ENCODE measurements at places on chromosomes 5 and 9.

- DNase-seq: no peak
These were observed 2.2 kb upstream of the ZNF366 start for GRCh38 chr5:72509401-72509800.

GRCh38 chr9:133188006-133188842 is 20.8 kb downstream of the OBP2B start:
- DNase-seq: no peak

DNA sequence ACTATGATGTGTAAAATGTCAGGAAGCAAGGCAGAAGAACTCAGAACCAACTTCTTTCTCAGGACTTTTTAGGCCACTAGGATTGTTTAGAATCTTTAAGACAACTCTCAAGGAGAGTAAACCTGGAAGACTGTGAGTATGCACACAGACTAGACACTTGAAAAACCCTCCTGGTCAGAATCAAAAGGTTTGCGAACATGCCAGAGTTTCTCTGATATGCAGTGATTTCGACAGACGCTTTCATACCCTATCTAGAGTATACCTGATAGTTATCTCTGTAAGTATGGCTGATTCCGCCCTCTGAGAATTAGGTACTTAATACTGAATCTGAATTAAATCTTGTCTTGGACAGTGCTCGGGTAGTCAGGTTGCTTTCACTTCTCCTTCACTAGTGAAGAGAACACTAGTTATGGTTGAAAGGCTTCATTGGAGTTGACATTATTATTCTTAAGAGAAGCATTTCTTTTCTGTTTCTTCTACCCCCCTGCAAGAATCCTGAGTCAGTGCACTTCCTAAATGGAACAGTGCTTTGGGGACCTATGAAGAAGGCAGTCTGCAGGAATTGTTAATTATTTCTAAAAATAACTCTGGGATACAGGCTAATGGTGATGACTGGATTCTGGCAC is 158.1 kb downstream of the HACD4 start:
- no peak for DNase-seq

DNA sequence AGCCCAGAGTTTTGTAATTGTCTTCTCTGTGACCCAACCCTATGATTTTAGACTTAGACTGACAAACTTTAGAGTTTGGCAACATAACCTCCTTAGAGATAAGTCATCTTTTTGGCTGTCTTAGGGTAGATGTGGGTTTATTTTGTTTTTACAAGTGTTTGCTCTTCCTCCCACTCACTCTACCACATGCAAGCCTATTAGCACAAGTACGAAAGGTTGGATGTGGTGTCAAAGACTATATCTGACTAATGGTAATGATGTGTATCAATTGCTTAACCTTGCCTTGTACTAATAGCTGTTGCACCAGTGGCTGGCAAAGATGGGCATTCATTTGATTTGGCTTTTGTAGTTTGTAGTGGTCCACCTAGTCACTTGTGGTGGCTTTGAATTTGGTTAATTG is 46.5 kb downstream of the SLC25A46 start:
- no peak for DNase-seq

GRCh38 chr5:125455041-125455440 is 708.6 kb upstream of the ZNF608 start:
- no peak for DNase-seq

DNA sequence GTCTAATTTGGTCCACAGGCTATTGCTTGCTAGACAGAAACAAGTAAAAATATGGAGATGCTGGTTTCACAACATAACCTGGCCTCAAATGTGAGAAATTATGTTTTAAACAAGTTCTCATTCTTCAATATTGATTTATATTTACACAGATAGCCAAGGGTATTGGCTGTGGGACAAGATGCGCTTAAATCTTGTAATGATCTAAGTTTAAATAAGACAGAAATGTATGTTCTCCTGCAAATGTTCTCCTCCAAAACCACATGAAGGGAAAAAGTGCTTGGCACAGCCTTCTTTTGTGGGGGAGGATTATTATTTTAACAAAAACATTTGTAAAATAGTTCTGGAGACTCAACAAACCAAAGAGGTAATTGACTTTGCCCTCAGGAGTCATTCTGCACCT is 356.0 kb downstream of the DMAC1 start:
- no peak for DNase-seq

DNA sequence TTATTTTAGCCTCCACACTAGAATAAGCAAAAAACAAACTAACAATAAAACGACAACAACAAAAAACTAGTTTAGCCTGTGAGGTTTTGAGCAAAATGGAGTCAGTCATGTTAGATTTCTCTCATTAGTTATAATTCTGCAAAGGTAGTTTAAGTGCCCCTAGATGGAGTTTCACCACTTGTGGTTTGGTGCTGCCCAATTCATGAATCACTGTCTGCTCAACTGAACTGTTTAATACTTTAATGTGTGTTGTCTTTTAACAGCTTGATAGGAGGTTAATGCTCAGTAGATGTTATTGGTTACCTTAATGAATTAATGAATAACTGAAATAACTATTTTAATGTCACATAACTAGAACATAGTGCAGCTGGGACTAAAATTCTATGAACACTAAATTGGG is 3.5 kb upstream of the PLAA start:
- DNase-seq: no peak

DNA sequence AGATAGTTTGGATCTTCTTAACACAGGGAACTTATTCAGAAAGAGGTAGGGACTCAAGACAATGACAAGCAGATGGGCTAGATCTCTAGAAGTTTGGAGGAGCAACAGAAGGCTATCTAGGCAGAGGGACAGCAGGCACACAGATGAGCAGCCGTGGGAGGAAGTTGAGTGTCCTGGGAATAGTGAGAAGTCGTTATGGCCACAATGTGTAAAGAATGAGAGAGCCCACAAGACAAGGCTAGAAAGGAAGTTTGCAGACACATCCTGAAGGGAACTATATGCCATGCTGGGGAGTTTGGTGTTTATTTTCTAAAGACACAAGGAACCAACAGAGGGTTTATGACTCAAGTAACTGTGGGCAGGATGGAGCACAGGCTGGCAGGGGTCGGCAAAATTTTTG is 160.6 kb downstream of the PALM2AKAP2 start:
- DNase-seq: no peak

DNA sequence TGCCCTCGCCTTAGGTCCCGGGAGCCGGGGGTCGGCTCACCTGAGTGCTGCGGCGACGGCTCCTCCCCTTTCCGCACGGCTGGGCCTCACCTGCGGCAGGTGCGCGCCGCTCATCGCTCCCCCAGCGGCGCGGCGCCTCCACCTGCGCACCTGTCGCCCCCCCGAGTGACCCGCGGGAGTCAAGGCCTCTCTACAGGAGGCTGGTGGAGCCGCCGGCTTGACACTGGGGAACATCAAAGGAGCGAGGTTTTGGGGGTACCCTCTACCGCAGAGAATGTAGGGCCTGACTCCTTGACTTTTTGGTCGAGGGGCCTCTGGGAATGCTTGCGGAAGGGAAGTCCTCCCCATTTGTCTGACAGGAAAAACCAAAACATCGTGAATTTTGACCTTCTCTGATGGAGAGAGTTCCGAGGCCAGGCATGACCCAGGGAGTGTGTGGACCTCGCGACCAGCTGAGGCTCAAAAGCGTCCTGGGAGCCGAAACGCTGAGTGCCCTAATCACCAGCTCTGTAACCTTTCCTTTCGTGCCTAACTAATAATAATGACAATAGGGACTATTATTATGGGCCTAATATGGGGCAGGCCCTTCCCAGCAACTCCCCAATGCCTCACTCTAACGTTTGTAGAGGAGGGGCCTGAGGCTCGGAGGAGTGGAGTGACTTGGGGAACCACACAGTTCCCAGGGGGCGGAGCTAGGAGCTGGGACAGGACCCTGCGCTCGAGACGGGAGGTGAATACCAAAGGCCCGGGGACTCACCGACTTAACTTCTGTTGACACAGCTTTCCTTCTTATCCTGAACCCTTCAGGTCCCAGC is 714 bp upstream of the IER5L start:
- no peak for DNase-seq

DNA sequence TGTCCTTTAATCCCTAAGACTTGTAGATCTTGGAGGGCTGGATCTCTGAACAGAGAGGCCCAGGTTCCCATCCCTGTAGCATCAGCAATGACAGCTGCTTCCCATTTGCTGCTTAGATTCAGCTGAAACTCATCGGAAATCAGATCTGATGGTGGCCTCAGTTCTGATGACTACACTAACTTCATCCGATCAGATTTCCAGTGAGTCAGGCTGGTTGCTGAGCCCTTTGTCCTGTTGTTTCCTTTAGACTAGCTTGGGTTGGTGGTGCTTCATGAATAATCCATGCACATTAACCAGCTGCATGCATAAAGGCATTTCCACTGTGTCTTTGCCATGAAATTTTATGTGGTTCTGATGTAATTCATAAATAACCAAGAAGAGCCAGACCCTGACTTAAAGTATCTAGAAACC is 195.2 kb upstream of the TUT7 start:
- DNase-seq: peak; percentile 91

GRCh38 chr5:53568871-53569270 is 8.4 kb downstream of the NDUFS4 start:
- DNase-seq: peak; percentile 36

DNA sequence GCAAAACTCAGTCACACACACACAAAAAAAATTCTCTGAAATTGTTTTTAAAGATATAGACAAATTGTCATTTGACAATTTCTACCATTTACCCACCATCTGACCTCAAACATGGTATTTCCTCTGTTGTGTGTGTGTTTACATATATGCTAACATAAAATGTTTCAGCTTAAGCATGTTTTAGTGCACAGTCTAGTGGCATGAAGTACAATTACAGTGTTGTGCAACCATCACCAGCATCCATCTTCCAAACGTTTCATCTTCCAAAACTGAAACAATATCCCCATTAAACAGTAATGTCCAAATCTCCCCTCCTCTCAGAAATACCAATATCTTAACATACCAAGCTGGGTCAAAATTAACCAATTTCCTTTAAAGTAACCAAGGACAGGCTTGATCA is 65.2 kb downstream of the MYO10 start:
- DNase-seq: no peak

DNA sequence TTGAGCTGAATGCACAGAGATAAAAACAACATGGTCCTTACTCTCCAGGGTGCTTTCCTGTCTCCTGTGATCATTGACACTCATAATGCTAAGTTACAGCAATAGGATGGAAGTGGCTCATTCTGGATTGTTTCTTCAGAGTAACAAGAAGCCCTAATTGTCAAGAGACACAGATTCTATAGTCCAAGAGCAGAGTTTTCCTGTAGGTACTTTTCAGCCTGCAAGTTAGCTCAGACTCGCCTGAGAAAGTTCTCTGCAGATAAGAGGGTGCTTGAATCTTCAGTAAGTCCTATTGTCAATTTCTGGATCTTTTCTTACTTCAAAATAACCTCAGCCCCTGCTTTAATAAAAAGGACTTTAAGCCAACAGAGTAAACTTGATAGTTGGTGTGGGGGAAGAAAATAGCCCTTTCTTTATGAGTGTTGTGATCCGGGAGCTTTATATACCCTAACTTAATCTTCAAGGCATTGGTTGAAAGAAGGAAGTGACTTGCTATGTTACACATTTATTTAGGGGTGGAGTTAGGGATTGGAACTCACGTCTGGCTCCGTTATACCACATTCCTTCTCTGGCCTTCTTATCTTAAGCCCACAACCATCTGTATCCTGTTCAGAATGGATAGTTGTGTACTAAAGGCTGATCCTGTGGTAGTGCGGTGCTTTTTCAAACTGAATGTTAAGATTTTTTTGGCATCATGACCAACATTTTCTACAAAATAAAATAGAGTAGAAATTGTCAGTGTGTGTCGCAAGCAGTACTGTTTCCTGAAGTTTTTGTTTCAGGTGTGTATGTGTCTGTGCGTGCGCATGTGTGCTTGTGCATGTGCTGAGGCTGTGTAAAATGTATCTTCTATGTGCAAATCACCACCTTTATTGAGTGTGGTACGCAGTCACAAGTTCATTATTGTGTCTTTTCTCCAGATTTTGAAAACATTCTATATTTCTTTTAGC is 173.9 kb downstream of the WDR70 start:
- no peak for DNase-seq

DNA sequence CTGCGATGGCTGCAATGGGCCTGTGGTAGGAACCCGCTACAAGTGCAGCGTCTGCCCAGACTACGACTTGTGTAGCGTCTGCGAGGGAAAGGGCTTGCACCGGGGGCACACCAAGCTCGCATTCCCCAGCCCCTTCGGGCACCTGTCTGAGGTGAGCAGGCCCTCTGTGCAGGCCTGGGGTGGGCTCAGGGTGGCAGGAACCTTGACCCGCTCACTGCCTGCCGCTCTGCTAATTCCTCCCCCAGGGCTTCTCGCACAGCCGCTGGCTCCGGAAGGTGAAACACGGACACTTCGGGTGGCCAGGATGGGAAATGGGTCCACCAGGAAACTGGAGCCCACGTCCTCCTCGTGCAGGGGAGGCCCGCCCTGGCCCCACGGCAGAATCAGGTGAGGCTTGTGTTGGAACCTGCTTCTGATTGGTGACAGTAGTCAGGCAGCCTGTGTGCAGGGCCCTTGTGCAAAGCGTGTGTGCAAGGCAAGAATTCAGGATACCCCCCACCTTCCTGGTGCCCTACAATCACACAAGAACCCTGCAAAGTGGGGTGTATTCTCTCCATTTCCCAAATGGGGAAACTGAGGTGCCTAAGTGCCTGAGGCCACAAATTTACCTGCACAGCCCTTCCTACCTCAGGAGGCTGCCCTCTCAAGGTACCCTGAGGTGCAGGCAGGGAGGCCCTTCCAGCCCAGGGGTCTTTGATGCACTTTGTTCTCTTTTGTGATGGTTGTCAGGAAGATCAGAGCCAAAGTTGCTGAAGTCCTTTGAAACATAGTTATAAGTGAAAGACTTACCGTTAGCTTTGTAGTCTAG is 3.4 kb downstream of the SQSTM1 start:
- DNase-seq: no peak

DNA sequence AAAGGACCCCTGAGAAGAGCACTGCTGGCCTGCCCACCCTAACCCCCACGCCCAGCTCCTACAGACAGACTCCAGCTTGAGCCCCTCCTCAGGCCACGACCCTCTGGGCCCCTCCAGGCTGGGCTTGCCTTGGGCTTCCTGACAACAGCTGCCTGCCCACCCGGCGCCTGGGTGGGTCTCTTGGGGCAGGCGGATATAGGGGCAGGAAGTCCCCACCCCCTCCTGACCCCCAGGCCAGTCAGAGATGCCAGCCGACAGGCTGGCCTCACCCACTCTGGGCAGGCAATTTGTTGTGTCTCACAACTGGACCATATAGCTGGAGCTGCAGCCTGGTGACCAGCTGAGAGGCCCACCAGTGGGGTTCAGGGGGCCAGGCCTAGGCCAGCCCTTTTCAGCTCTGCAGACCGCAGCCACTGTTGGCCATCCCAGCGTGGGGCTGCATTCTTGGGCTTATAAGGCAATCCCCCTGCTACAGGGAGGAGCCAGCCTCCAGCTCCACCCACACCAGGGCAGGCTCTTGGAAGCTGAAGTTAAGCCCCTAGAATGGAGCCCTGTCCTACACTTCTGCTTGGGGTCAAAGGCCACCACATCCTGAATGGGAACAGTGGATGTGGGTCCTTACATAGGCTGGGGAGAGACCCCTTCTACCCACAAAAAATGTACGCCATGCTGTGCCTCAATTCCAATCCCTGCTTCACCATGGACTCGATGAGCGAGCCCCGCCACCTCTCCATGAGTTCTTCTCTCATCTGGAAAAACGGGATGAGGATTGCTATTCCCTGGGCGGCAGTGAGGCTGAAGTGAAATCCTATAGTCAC is 2.0 kb downstream of the PDLIM7 start:
- no peak for DNase-seq

- DNase-seq: no peak
These were observed 65.0 kb upstream of the RAPGEF1 start for GRCh38 chr9:131804826-131805225.

- DNase-seq: no peak
These were observed 30.6 kb upstream of the SEMA4D start for GRCh38 chr9:89528540-89528939.
